ENCODE measurements at places on chromosomes 12 and 14.

GRCh38 chr14:78873581-78873980 lies 703.4 kb downstream of the NRXN3 start:
- DNase-seq, result no peak

GRCh38 chr14:35079742-35080141 lies 33.7 kb downstream of the FAM177A1 start:
- no peak for DNase-seq

GRCh38 chr12:43290836-43291235 lies 261.2 kb downstream of the ADAMTS20 start:
- DNase-seq, result no peak

GRCh38 chr14:34593740-34594375 lies 36.1 kb downstream of the SNX6 start:
- DNase-seq, result no peak

GRCh38 chr12:66598079-66598478 lies 80.8 kb downstream of the GRIP1 start:
- DNase-seq, result no peak

- no peak for DNase-seq
Observed at GRCh38 chr12:95277139-95277538, 59.5 kb downstream of the VEZT start.

GRCh38 chr12:71303199-71303598 lies 136.4 kb upstream of the LGR5 start:
- DNase-seq, result no peak

DNA sequence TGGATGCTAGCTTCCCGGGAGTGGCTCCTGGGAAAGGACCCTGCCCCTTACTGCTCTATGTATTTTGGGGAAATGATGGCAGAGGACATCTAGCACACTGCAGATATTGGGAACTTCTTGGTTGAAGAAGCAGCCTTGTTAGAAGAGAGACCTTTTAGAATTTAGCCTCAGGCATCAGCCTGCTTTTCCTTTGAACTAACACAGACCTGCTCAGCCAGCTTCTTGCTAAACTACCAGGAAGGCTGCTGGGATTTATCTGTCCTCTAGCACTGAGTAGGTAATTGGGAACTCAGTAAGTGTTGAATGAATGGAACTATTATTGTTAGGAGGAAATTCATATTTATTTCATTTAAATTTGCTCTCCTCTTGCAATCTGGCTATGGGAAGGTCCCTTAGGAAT lies 77.3 kb downstream of the DRAM1 start:
- no peak for DNase-seq

GRCh38 chr14:105102893-105103292 lies 37.7 kb upstream of the GPR132 start:
- no peak for DNase-seq

GRCh38 chr12:22692964-22693555 lies 68.1 kb downstream of the ETNK1 start:
- DNase-seq, result no peak

DNA sequence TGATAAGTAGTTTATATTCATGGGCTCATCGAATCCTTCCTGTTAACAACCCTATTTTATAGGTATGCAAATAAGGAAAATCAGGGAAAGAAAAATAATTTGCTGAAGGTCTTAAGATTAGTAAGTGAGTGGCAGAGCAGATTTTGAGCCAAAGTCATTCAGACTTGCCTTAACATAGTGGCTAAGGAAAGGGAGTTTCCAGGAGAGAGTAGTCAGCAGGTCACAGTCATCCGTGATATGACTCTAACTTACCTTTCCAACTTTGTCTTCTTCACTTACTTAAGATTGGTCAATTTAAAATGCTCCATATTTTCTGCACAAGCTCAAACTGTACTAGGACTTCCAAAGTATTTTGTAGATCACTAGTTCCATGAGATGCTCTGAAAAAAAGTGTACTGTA lies 46.6 kb downstream of the AKAP6 start:
- no peak for DNase-seq

DNA sequence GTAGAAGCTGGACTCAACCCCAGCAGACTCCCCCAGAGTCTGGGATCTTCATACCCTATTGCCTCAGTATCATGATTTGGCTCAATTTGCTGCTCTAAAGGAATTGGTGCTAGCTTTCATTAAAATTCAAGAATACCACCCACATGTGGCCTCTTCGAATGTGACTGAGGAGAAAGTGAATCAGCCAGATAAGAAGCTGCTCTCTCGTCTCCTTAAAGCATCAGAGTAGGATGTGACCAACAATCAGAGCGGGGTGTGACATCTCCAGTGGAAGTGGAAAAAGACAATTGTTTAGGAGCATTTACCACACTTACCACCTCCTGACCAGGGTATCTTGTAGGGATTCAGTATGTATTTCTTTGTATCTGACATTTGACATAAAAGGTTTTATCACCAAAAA lies 278.2 kb upstream of the DIO2 start:
- DNase-seq, result no peak

DNA sequence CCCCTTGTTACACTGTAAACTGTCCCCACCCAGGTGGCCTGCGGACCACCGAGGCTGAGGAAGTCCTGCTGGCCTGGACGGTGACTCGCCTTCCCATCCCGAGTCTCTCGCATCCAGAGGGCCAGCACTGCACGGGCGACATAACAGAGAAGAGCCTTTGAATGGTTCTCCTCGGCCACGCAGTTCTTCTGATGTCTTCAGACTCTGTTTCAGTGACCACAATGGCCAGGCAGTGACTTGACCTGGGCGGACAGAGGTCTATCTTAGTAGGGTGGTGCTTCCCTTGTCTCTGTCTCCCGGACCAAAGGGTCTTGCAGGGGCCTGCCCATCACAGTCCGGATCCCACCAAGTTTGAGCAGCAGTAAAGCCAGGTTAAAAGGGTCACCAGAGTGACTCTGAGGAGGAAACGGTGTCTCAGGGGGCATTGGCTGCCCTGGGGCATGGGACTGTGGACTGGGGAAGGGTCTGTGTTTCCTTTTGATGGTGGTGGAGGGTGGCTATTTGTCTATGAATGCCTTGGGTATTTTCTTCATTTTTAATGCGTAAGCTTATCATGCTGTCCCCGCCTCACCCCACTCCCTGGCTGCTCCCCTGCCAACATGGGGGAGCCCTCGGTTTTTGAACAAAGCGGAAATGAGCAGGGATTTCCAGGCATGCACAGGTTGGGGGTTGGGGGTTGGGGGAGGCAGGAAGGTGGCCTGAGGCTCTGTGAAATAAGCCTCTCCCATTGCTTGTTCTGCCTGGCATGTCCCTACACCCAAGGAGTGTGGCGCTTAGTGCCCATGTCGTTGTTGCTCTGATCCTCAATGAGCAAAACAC lies 10.3 kb downstream of the KRT85 start:
- no peak for DNase-seq

DNA sequence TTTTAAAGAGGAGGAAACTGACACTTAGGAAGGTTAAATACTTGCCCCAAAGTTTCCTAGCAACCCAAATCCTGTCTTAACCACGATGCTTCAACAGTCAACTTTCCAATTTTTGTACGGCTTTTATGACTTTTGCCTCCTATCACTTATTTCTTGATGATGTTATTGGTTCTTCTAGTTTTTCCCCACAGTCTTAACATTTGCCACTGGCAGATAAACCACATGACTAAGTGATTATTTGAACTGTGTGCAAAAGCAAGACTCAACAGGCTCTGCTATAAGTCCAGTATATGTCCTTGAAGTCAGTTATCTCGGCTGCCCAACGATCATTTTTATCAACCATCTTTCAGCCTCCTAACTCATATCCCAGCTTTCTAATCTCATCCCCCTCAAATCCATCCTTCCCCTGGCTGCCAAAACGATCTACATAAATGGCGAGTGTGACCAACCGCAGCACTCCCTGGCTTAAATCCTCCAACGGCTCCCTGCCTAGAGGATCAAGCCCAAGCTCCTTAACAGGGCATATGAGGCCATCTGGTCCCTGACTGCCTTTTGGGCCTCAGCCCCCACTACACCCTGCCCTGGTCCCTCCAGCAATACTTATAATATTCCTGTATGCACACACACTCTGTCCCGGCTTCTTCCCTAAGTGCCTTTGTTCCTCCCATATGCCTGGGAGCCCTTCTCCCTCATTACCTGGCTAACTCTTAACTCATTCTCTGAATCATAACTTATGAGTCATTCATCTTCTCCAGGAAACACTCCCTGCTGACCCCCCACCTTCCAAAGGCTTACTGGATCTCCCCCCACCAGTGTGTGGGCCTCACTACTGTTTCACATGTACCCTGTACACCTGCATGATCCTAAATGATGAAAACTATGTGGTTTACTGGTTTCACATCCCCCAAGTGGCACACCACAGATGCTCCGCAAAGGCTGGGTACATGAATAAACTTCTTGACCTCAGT lies 8.8 kb downstream of the VPS37B start:
- DNase-seq, result no peak

DNA sequence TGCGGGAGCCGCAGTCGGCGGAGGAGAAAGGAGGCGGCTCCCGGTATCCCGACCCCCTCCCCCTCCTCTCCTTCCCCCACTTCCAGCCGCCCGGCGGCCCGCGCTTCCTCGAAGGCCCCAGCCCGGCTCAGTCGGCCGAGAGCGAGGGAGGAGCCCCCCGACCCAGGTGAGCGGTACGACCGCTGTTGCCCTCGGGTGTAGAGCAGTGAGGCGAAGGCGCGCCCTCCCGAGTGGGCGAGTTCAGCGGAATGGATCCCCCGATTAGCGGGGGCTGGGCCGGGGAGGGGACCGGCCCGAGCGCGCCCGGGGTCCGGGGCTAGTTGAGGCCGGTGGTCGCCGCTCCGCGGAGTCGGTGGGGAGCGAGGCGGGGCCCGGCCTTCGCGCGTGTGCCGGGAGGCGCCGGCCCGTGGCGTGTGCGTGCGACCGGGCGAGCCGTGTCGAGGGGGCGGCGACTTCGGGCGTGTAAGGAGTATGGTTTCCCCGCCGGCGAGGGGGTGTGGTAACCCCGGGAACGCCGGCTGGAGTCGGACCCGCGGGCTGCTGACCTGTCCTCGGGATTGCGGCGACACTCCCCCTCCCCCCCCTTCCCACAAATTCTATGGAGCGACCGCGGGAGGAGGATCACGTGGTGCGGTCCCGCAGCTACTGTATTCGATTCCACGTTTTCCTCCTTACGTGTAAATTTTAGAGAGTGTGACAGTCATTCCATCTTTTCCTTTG lies 501 bp downstream of the RIMKLB start:
- peak; percentile 36 for DNase-seq

- no peak for DNase-seq
Observed at GRCh38 chr12:132310181-132311040, 19.0 kb downstream of the GALNT9 start.

- DNase-seq, result no peak
Observed at GRCh38 chr12:120720234-120720986, 5.2 kb upstream of the ACADS start.

GRCh38 chr12:107014055-107014454 lies 27.1 kb upstream of the MTERF2 start:
- DNase-seq, result no peak

- DNase-seq, result no peak
Observed at GRCh38 chr12:132204063-132204792, 60.0 kb downstream of the NOC4L start.

- DNase-seq, result no peak
Observed at GRCh38 chr12:24473097-24473496, 475.8 kb downstream of the BCAT1 start.

DNA sequence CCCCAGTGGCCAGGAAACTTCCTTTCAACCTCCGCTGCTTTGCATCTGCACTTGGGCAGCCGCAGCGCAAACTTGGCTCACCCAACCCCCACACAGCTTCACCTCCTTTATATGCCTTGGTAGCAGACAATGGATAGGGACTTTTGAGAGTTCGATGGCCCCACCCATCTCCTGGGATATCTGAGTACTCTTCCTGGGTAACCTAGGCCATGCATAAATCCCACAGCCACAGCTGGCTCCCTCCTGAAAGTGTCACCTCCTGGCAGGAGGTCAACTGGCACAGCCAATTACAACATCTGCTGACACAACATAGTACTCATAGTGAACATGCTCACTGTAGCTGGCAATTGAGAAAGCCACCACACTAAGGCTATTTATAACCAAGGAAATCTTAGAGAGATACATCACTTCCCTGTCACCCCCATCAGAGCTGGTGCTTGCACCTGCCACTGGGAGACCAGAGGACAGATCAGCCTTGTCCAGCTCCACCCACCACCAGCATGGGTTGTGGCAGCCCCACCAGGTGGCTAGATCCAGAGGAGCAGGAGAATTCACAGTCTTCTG lies 410.0 kb downstream of the SYT1 start:
- no peak for DNase-seq

GRCh38 chr12:26523708-26524150 lies 309.3 kb downstream of the ITPR2 start:
- no peak for DNase-seq

- DNase-seq, result no peak
Observed at GRCh38 chr12:54051874-54052437, 1.7 kb upstream of the HOXC4 start.

DNA sequence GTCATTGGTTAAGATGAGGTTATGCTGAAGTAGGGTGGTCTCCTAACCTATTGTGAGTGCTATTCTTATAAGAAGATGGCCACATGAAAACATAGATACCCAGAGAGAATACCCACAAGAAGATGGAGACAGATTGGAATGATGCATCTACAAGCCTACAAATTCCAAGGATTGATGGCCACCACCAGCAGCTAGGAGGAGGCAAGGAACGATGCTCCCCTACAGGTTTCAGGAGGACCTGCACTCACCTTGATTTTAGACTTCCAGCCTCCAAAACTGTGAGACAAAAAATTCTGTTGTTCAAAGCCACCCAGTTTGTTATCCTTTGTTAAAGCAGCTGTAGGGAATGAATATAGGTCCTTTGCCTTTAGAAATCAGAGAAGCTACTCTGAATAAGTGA lies 227.4 kb downstream of the NEDD1 start:
- DNase-seq, result no peak

GRCh38 chr14:103862393-103862782 lies 15.0 kb upstream of the PPP1R13B start:
- no peak for DNase-seq

DNA sequence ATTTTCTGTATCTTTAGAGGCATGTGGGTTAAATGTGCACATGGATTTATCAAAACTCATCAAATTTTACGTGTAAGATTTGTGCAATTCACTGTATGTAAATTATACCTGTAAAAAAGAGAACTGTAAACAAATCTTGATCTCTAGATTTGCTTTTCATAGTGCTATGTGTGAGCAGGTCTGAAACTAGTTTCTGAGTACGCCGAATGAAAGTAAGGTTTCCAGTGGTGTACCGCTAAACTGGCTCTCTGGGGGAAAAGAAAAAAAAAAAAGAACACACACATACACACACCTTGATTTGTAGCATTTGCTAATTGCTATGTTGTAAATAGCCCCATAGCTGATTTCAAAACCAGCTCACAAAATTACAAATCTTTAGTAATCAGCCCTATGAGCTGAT lies 8.6 kb upstream of the SLC41A2 start:
- no peak for DNase-seq
